ENCODE measurements at places on chromosomes 4 and X.
A peak's percentile ranks its signal among the peaks of the same experiment; 100 is the strongest.

GRCh38 chrX:39670281-39670680 lies 427.5 kb downstream of the BCOR start:
- no peak for DNase-seq

DNA sequence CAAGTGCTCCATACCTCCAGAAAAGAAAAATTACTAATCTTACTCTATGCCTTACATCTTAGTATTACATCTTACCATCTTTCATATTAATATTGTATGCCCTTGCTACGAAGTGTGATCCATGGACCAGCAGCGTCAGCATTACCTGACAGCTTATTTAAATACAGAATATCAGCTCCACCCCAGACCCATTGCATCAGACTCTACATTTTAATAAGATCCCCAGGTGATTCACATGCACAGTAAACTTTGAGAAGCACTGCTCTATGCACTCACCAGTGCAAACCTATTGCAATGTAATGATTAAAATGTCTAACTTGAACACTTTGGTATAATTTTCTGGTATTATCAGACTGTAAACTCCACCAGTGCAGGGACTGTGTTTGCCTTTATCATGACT lies 14.1 kb upstream of the SH3D19 start:
- DNase-seq: no peak

- no peak for DNase-seq
Observed at GRCh38 chr4:10582059-10582686, 102.4 kb downstream of the CLNK start.

- no peak for DNase-seq
Observed at GRCh38 chr4:85805891-85806290, 330.9 kb downstream of the ARHGAP24 start.

- DNase-seq: no peak
Observed at GRCh38 chrX:3526731-3527130, 180.3 kb upstream of the MXRA5 start.

- no peak for DNase-seq
Observed at GRCh38 chr4:108783665-108784463, 21.0 kb upstream of the ETNPPL start.

DNA sequence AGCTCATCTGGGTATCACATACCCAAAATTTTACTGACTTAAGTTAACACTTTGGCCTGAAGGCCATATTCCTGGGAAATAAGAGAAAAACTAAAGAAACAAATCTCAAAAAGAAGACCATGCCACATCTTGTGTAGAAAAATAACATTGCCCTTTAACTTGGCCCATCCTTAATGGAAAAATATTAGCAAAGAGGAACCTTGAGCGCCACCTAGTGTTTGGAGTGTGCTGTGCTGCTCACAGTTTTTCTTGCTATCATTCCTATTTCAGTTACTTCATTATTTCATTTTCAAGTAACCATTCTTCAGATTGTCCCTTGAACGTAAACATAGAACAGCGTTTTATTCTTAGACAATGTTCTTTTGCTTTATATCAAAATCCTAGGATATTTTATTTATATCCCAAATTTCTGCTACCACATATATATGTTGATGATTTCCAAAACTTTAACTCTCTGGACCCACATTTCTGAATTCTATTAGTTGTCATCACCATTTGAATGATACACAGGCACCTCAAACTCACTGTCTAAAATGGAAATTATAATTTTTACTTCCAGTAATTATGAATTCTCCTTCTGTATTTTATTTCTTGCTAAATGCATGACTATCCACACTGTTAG lies 999.0 kb upstream of the ADGRL3 start:
- peak; percentile 0 for DNase-seq

GRCh38 chr4:3203971-3204431 lies 45.0 kb upstream of the MSANTD1 start:
- no peak for DNase-seq
